ENCODE measurements at places on chromosomes 2 and 18.

GRCh38 chr2:148063633-148064032 lies 42.7 kb downstream of the MBD5 start:
- no peak for DNase-seq

- no peak for DNase-seq
These were observed 25.0 kb downstream of the MPPE1 start for GRCh38 chr18:11883153-11883552.

GRCh38 chr2:188303363-188304031 lies 11.8 kb downstream of the GULP1 start:
- peak; percentile 71 for DNase-seq

GRCh38 chr2:229620289-229620688 lies 94.1 kb downstream of the DNER start:
- peak; percentile 15 for DNase-seq

DNA sequence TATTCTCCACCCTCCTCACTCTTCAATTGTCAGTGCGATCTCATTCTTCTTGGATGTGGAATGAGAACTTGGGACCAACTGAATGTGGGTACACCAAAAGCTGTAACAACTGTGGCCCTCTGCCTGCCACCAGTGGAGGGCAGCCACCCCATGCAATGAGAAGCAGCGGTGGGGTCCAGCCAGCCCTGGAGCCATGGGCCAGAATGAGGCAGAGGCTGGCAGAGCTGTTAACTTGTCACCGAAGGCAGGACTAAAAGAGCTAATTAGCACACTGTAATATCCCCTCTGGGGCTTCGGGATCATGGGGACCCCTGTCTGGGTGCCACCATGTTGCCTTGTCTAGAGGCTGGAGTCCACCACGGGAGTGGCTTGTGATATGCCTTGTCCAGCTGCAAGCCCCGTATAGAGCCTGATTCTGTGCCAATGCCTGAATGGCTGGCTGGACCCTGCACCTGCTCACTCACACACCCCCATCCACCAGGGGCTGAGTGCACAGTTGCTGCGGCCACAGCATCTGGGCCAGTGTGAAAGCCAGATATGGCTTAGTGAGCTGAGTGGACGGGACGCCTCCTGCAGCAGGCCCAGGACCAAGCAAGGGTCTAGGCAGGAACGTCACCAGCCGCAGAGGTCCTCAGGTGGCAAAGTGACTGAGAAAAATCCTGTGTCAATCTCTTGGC lies 680.5 kb downstream of the DSC3 start:
- DNase-seq: no peak

- DNase-seq: peak; percentile 4
These were observed 25.7 kb upstream of the FAM178B start for GRCh38 chr2:97011977-97012569.

DNA sequence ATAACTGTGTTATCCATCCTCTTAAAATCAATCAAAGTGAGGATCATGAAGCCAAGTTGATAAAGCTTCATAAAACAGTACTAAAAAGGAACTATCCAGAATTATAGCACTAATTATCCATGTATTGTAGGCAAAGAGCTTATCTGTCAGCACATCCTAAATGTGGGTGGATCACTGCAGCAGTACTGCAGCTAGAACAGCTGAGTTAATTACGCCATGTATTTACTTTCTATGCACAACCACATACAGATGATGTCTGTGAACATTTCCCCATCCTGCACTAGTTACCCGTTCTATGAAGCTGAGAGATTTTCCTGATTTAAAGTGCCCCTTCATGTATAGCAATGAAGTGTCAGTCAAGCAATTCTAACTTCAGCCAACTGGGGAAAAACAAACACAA lies 96.6 kb downstream of the RAPH1 start:
- no peak for DNase-seq

DNA sequence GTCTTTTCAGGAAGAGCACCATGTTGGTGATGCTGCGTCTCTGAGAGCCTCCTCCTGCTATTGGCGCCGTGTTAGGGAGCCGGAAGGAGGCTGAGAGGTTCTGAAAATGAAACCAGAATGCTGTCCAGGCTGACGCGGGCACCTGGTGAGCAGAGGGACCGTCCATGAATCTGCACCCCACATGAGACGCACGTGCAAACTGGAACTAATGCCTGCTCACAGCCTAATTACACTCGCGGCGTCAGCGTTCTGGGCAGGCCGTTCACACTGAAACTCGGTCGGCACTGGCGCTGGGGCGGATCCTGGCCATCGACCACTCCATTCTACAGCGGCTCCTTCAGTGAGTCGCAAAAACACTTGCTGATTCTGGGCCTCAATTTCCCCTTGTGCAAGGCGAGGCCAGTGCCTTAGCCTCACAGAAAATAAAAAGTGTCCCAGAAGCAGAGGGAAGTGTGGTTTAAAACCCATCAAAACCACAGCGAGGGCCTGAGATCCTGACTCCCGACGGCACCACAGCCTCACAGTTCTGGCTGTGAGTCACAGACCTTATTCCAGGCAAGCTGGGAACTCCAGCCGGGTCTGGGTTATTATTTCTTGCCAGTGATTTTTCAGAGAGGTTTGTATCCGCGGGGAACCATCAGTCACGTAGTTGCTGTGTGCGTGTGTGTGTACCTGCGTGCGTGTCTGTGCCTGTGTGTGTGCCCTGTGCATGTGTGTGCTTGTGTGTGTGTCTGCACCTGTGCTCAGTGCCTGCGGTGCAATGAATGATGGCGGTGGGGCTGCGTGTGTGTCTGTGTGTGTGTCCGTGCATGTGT lies 49.1 kb upstream of the CTDP1 start:
- peak; percentile 96 for DNase-seq

DNA sequence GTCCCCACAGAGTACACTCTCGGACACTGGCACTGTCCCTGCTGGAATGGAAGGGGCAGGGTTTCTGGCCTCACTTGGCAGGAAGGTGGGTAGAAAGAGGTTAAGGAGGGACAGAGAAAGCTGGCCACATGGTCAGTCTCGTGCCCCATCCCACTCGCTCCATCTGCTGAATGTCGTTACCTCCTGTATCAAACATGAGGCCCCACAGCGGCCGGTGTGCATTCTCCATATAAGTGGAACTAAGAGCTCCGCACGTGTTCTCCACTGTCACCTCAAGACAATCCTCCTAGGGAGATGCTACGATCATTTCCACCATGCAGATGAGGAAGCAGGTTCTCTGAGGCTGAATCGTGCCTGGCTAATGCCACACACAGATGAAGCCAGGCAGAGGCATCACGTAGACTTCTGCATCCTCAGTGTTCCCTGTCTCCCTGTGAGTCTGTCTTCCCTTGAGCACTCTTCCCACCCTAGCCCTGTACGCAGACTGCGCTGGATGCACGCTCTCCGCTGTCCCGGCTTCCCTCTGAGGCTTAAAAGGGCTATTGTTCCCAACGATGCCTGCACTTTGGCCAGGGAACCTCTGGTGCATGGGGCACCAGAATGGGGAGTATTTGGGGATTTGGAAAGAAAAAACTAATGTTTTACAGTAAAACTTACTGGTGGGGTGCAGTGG lies 35.1 kb downstream of the MAL start:
- DNase-seq: no peak

DNA sequence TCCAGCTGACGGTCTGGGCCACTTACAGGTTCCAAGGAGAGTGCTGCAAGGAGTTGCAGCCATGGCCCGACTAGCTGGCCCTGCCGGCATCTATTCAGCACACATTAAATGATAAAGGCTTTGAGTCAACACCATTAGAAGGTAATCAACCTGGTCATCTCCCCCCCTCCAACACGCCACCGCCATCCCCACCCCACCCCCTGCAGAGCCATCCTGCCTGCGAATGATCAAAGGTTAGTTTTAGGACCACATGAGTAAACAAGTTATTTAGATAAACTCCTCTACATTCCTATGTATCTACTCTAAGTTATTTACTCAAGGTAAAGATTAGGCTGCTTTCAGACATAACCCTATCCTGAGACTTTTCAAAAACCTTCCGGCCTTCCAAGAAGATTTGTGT lies 349.3 kb upstream of the SLC39A10 start:
- DNase-seq: no peak

GRCh38 chr2:25041928-25042320 lies at the start of gene EFR3B:
Gene EFR3B (plus strand): TSS chr2:25042076. CDS start chr2:25042313, 237 bp downstream.
- DNase-seq: peak; percentile 99

GRCh38 chr2:88077080-88077479 lies 9.5 kb downstream of the SMYD1 start:
- no peak for DNase-seq

DNA sequence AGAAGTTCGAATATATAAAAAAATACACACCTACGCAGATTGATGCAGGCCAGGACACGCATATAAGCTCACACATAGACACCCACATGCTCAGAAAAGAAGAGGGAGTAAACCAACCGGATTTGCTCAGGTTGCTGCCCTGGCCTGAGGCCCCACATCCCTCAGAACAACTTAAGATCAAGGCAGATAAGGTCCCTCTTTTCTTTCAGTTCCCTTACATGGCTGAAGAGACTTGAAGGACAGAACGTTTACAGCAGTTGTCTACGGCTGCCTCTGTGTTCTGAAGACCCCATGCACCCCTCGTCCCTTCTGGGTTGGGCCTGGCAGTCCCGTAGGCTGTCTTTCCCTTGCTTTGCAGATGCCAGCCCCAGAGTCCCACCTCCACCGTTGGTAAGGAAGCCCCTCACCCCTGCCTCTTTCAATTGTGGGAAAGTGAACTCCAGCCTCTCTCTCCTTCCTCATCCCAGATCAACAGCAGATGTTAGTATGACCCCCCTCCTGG lies 4.3 kb upstream of the NAGK start:
- no peak for DNase-seq

DNA sequence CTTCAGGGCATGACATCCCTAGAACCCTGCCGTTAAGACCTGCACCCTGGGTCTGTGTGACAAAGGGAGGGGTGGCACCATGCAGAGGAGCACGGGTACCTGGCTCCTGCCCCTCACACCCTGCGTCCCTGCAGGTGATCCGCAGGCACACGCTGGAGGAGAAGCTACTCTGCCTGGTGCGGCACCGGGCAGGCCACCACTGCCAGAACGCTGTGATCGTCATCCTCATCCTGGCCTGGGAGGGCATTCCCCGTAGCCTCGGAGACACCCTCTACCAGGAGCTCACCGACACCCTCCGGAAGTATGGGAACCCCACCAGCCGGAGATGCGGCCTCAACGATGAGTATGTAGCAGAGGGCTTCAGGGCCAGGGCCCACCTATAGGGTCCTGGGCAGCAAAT lies 60.0 kb downstream of the BOLA3 start:
- no peak for DNase-seq

DNA sequence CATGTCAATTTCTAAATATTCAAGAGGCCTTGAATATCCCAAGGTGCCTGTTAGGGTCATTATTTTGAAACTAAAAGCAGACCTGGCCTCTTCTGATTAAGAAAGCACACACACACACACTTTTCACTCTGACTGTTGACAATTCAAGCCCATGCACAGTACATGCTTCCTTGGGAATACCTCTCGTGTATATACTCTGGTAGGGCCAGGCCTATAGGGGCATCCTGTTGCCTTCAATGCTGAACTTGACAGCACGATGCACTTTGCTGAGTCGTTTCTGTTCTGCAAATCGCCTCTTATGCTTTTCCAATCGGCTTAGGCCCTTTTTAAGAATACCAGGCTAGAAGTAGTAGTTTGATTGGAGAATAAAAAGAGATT lies 40.6 kb downstream of the IWS1 start:
- DNase-seq: no peak

DNA sequence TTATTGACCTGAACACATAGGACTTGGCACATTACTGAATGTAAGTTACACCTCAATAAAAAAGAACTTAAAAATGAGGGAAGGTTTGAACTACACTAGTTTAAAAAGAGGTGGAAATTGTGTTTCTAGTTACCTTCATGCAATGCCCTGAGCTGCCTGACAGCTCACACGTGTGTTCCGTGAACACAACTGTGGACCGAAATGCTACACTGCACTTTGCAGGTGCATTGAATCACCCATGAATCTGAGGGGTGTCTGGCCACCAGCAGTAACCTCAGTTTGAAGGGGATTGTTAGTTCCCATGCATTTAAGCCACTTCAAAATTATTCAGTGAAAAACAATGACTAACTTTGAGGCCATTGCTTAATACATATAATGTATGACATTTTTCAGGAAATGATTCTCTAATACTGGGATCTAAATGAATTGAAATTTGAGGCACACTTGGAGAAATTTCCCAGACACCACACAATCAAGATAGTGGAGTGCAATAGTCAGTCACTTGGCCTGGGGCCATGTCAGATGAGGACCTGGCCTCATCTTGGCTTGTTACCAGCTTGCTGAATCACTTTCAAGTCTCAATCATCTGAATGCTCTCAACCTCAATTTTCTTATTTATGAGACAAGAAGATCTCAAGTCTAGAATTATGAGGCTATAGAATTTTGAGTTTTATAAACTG lies 59.3 kb downstream of the MYL12B start:
- no peak for DNase-seq

GRCh38 chr2:235770909-235771820 lies 277.3 kb downstream of the AGAP1 start:
- DNase-seq: no peak

DNA sequence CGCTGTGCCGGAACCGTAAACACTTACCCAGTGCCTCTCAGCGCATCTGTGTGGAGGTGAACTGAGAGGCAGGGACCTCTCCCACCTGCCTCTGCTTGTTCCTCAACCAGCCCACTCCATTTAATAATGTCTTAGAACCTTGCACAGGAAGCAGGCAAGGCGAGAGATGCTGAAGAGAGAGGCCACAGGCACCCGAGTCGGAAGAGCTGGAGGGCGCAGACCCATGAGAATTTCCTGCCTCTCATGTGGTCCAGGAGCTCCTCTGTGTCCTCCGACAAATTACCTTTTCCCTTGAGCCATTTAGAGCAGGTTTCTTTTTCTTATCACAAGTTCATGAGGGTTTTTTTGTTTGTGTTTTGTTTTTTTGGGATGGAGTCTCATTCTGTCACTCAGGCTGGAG lies 4.9 kb upstream of the RFX8 start:
- no peak for DNase-seq

DNA sequence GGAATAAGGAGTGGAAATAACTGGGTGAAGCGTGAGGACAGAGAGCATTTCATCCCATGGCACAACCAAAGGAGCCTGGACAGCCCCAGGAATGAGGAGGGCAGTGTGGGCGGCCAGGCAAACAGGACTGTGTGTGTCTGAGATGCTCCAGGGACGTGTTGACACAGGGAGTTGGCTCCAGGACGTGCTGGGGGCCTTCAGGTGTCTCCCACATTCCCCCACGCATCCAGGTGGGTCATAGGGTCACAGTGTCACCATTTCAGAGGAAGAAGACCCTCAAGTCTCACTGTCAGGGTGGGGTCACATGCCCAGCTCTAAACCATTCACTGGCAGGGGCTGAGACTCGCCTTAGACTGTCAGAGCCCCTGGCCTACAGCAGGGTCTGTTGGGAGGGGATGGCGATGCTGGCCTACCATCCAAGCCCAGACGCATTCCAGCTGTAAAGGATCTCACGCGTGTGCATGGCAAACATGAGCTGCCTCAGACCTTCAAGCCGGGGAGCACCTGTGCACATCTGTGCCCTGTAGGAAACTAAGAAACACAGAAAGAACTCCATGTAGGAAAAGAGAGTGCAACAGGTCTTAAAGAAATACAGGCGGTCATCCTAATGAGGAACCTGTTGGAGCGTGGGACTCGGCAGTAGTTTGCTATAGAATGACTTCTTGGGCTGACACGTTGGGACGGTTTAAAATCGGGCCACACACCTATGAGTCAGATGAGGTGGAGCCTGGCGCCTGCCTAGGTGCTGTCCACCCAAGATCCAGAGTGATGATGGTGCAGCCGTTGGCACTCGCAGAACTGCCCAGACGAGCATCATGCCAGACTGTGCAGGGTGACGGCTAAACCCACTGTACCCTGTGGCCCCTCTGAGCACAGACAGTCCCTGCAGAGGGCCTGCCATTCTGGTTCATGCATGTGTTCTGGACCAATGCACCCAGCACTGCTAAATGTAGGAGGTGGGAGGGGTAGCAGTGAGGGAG lies 17.3 kb downstream of the PARD6G start:
- DNase-seq: no peak

All from osteoblast (primary cell).